ENCODE measurements at places on chromosomes 6 and 20. TPM values are rescaled to one million over a fixed set of nuclear protein-coding genes. Genes with fewer than 3 reads are reported as not detected.

MKKS gene
- total RNA-seq, result 10.6 TPM

- no peak overlapping the region for H3K27ac ChIP-seq
- 0 out of 3 replicates have a peak overlapping the region, but pooled peaks have one; percentile 3 for H3K4me3 ChIP-seq
- no peaks in the 10 kb centered on the region for H3K36me3 ChIP-seq
- H3K27me3 ChIP-seq, result no peaks in the 10 kb centered on the region
Observed at GRCh38 chr20:63411151-63411897, 50.2 kb upstream of the CHRNA4 start.

GRCh38 chr20:46004187-46004586, 4.5 kb upstream of the MMP9 start:
- no peak for DNase-seq
- H3K27ac ChIP-seq, result peak overlapping the region; percentile 29
- peaks cover 7% of the 10 kb centered on the region for H3K4me1 ChIP-seq

- H3K36me3 ChIP-seq, result no peaks in the 10 kb centered on the region
- DNase-seq, result no peak
- no peaks in the 10 kb centered on the region for H3K27me3 ChIP-seq
Observed at GRCh38 chr20:22544462-22544861, 39.9 kb downstream of the FOXA2 start.

- H3K4me1 ChIP-seq, result no peaks in the 10 kb centered on the region
- H3K36me3 ChIP-seq, result no peaks in the 10 kb centered on the region
- H3K27ac ChIP-seq, result no peak overlapping the region
- H3K4me3 ChIP-seq, result no peak overlapping the region
- H3K27me3 ChIP-seq, result no peaks in the 10 kb centered on the region
- DNase-seq, result no peak
Observed at GRCh38 chr6:104686550-104687175, 173.1 kb downstream of the HACE1 start.

GRCh38 chr20:2093883-2094282, 7.7 kb upstream of the STK35 start:
- H3K27me3 ChIP-seq, result no peaks in the 10 kb centered on the region
- H3K36me3 ChIP-seq, result no peaks in the 10 kb centered on the region
- H3K27ac ChIP-seq, result no peak overlapping the region
- peaks cover 2% of the 10 kb centered on the region for H3K4me1 ChIP-seq
- no peak overlapping the region for H3K4me3 ChIP-seq
- DNase-seq, result no peak

- H3K4me3 ChIP-seq, result no peak overlapping the region
- H3K36me3 ChIP-seq, result peaks cover 6% of the 10 kb centered on the region
- H3K27me3 ChIP-seq, result no peaks in the 10 kb centered on the region
- no peak for DNase-seq
Observed at GRCh38 chr6:63640062-63640461, 4.5 kb downstream of the PHF3 start.

GRCh38 chr20:44792796-44793195, 17.6 kb downstream of the RIMS4 start:
- H3K4me3 ChIP-seq, result no peak overlapping the region
- no peak overlapping the region for H3K27ac ChIP-seq
- H3K27me3 ChIP-seq, result no peaks in the 10 kb centered on the region

- no peaks in the 10 kb centered on the region for H3K27me3 ChIP-seq
- no peaks in the 10 kb centered on the region for H3K4me1 ChIP-seq
- no peak for DNase-seq
- H3K36me3 ChIP-seq, result peaks cover 30% of the 10 kb centered on the region
- no peak overlapping the region for H3K4me3 ChIP-seq
- no peak overlapping the region for H3K27ac ChIP-seq
Observed at GRCh38 chr6:140193269-140193668, 818.8 kb upstream of the CITED2 start.

- no peaks in the 10 kb centered on the region for H3K36me3 ChIP-seq
- H3K27me3 ChIP-seq, result no peaks in the 10 kb centered on the region
- no peak overlapping the region for H3K27ac ChIP-seq
- H3K4me3 ChIP-seq, result no peak overlapping the region
- no peak for DNase-seq
- H3K4me1 ChIP-seq, result no peaks in the 10 kb centered on the region
Observed at GRCh38 chr6:163745536-163746400, 331.2 kb downstream of the QKI start.
